ENCODE measurements at places on chromosomes 6 and 20. TPM values are rescaled to one million over a fixed set of nuclear protein-coding genes. Genes with fewer than 3 reads are reported as not detected.

ZFP64 gene
- 24.6 TPM for total RNA-seq

- DNase-seq: peak; percentile 83
These were observed 2.0 kb upstream of the MICA start for GRCh38 chr6:31401403-31401802.

DNA sequence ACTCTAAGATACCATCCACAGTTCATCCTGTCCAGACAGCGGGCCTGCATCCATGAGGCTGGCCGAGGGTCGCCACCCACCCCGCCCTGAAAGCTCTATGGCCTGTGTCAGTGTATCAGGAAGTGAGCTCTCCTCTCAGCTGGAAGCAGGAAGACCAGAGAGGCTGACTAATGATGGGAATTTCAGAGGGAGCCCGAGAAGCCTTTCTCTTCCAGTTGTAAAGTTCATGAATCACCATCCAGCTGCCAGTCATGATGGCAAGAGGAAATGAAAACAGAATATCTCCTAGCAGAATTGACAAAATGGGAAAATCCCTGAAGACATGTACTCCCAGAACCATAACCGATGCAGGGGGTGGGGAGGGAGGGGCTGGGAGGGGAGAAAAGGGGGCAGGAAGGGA, 109.6 kb upstream of the RPS6KA2 start:
- peak; percentile 69 for DNase-seq

DNA sequence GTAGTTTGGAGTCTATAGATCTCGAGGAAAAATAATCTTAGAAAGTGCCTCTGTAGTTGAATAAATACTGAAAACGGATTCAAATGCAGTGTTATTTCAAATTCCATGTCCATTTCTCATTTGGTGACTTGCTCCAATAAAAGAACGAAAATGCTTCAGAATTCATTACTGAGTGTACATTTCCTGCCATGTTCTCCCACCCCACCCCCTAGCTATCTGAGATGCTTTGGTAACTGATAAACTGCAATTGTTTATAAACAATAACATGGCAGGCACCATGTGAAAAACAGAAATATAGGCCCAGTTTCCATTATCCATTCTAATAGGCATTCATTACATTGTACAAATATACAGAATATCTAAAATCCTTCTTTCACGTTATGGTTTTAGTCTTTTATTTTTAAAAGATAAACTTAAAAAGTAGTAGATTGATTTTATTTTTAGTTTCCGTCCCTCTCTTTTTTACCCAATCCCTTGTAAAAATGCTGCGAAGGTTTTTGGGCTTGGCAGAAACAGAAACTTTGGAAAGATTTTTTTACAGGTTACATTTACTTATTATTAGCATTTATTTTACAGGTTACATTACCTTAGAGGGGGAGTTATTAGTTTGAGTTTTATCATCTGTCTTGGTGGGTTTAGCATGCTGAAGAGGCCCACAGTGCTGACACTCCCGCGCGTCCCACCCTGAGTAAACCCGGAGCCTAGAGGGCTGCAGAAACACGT, 1.5 kb downstream of the FAM162B start:
- no peak for DNase-seq

- DNase-seq: no peak
These were observed 18.9 kb upstream of the SRSF6 start for GRCh38 chr20:43438578-43439316.

- no peak for DNase-seq
These were observed 136.0 kb downstream of the PACRG start for GRCh38 chr6:162863821-162864220.

- no peak for DNase-seq
These were observed 11.1 kb downstream of the ULBP1 start for GRCh38 chr6:149974825-149975224.

GRCh38 chr6:156662025-156662445, 115.1 kb upstream of the ARID1B start:
- no peak for DNase-seq

SMPDL3A gene
- total RNA-seq: 2.4 TPM

DNA sequence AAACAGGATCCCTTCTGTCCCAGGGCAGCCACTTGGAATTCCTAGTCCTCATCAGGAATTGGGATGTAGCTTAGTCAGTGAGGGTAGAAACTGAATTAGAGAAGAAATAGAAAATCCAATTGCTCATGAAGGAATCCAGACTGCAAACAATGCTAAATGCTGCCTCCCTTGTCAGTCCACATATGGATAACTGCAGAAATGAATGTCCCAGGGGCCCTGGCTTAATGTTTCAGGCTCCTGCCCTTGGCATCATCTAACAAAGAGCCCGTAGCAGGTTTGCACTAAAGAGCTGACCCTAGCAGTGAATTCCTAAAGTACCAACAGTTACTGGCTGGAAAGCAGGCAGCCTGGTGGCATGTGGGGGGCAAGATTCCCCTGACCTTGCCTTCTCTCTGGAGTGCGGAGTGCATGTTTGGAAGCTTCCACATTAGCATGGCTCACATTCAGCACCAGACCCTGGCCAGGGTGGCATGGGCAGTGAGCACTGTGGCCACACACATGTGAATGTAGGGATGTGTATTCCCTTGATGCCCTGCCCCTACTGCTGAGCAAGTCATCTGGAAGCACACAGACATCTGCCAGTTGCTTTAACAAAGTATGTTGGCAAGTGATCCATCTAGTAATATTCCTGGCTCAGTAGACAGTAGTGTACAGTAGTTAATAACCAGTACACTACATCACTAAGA, 394.5 kb downstream of the CDC5L start:
- DNase-seq: no peak

RIN2 gene
- total RNA-seq: 80.2 TPM

DNA sequence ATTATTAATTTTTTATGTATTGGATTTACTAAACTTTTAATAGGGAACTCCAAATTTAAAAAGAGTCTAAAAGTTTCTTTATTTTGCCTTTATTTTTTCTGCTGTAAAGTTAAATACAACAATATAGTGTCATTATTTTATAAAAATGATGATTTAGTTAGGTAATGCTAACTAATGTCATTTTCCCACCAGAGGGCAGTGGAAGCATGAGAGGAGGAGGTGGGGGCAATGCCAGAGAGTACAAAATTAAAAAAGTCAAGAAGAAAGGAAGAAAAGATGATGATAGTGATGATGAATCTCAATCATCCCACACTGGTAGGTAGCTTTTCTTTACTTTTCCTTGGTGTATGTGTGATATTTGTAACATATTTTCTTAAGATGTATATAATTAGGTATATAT, 20.2 kb upstream of the FHL5 start:
- DNase-seq: peak; percentile 11

CFB gene
- 0.60 TPM for total RNA-seq

OSER1 gene
- 30.7 TPM for total RNA-seq

SLC35D3 gene
- total RNA-seq: not detected

- no peak for DNase-seq
These were observed 63.5 kb upstream of the E2F3 start for GRCh38 chr6:20338156-20338555.

GMDS gene
- 7.7 TPM for total RNA-seq

DNA sequence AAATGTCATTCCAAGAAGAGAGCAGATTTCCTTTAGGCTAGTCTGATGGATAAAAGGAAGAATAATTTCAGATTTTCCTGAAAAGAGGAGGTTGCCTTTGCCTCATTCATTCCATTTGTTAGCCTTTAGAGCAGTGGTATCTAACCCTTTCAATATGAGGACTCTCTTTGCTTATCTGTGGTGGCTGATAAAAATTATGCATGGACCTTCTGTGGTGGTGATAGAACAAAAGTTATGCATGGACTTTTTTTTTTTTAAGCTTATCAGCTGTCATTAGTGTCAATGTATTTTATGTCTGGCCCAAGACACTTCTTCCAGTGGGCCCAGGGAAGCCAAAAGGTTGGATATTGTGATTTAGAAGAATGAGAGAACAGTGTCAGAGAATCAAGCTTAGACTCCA, 1.7 kb downstream of the TRIM39 start:
- DNase-seq: no peak

DNA sequence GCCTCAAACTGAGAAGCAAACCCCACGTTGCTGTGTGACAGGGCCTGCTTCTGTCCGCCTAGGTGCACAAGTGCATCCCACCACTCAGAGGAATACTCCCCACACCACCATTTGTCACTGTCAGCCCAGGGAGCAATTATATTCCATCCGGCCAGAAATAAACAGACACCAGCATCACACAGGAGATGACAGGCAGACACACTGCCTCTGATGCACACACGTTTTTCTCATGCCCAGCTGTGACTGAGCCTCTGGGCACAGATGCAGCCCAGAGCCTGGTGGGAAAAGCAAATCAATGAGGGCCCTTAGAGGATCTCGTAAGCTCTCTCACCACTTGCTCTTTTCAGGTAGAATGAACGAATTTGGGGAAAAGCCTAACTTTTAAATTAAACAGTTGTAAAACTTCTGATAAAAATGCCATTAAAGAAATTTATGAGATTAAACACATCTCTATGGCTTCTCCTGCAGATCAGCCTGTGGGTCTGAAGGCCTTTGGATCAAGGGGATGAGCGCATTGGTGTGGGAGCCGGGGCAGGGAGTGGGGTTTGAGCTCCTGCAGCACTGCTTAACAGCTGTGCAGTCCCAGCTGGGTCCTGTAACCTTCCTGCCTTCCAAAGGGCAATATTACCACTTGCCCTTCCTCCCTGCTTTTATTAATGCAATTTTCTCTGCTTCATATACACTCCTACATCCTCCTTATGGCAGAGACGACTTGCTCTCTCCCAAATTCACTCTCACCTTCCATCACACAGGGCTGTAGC, 624.3 kb downstream of the PTPRT start:
- no peak for DNase-seq

DNA sequence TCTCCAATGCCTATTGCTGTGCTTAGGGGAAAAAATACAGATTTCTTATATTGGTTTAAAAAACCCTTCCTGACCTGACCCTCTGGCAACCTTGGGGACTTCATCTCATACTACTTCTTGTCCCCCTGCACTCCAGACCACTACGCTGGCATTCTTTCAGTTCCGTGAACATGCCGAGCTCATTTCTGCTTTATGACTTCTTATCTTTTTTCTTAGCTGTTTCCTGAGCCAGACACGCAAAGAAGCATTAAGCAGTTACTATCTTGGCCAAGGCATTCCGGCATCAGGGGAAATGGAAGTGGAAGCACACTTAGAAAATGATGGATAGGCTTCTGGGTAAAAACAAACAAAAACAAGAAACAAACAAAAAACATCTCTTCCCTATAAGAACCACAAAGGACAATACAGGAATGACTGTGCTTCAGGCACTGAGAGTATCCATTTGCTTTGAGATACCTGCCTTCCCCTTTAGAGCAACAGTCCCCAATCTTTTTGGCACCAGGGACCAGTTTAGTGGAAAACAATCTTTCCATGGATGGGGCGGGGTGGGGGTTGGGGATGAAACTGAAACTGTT, 4.4 kb upstream of the CCDC28A start:
- no peak for DNase-seq

MYH7B gene
- under 0.01 TPM for total RNA-seq

- DNase-seq: peak; percentile 83
These were observed at the start of gene NELFCD for GRCh38 chr20:58980711-58981627. Gene NELFCD, plus strand, starts transcription at chr20:58981256. Its CDS starts 54 bp downstream, at chr20:58981310.

DNA sequence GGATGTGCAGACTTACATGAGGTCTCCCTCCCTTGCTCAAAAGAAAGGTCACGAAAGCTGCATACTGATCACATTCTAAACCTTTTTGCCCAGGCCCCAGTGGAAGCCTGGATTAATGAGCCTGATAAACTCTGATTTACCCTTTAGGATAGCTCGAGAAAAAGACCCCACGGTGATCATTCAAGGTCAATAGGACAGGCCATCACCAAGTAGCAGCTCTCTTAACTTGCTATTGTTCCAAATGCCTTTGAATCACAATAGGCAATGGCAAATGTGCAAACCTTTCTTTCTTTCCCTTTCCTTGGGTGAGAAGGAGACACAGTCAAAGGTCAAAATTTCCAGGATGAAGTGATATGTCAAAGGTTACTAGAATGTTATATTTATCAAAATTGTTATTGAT, 327.3 kb downstream of the HDGFL1 start:
- no peak for DNase-seq

CTAGE9 gene
- total RNA-seq: not detected

- no peak for DNase-seq
These were observed 63.0 kb upstream of the EIF2S2 start for GRCh38 chr20:34175079-34175478.

GRCh38 chr20:50429412-50429811, 80.8 kb upstream of the PTPN1 start:
- no peak for DNase-seq

DCDC2 gene
- not detected for total RNA-seq

SERAC1 gene
- 7.8 TPM for total RNA-seq

DNA sequence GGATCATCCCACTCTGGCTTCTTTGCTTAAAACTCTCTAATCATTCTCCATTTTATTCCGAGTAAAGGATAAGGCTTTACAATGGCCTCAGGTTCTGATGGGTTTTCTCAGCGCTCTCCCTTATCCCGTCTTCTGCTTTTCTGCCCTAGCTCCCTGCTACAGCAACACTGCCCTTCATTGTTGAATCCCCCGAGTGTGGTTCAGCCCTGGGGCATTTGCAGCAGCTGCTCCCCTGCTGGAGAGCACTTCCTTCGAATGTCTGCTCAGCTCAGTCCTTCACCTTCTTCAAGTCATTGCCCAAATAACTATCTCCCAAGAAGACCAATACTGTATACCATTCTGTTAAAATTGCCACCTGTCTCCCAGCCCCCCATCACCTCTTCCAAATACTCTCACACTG, 111.8 kb downstream of the TBXT start:
- DNase-seq: no peak

DNA sequence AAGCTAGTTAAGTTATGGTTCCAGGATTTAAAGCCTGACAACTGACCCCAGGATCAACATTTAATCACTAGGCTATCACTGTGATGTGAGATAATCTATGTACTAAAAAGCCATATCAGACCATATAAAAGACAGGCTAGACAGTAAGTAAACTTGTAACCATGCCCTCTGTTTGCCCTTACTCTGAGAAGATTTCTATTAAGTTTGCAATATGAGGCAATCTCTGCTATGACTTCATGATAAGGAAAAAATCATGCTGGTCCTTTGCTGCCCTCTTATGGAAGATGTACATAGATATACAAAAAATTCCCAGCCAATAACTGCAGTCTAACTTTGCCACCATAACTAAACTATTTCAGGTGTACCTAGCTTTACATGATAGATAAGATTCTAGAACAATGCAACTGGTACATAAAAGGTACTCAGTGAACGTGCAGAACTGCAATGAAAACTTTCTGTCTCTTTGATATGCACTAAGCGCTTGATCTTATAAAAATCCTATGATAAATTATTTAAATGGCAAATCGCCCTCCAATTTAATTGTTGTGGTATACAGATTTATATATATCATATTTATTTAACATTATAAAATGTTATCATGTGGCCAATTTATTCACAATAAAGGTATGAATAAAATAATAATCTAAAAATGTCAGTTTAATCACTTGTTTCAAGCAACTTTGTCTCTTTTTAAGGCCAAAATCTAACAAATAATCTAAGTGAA, 70.5 kb downstream of the FAM217A start:
- peak; percentile 80 for DNase-seq

VSTM2L gene
- under 0.01 TPM for total RNA-seq

DNA sequence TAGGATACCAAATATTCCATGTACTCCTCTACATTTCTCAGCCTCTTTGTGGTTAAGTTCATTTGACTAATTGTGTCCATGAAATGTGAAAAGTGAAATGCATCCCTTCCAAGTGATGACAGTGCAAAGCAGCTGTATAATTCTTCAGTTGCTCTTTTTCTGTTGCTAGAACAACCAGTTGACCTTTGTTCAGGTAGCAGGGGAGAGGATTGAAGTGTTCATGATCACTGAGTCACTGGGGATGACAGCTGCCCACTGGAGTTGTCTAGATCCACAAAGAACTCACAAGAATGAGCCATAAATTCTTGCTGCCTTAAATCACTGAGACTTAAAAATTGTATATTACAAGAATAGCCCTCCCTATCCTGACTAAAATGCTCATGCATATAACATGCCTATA, 254.6 kb downstream of the EPHA7 start:
- no peak for DNase-seq

- DNase-seq: no peak
These were observed 10.5 kb downstream of the EYA4 start for GRCh38 chr6:133251688-133252087.
